ENCODE measurements at places on chromosomes 7 and 10.

- no peak for DNase-seq
- no peak overlapping the region for H3K27ac ChIP-seq
- no peaks in the 10 kb centered on the region for H3K4me1 ChIP-seq
- no peaks in the 10 kb centered on the region for H3K36me3 ChIP-seq
- no peak overlapping the region for H3K4me3 ChIP-seq
- no peaks in the 10 kb centered on the region for H3K27me3 ChIP-seq
Observed at GRCh38 chr7:31602041-31602625, 84.9 kb upstream of the PPP1R17 start.

DNA sequence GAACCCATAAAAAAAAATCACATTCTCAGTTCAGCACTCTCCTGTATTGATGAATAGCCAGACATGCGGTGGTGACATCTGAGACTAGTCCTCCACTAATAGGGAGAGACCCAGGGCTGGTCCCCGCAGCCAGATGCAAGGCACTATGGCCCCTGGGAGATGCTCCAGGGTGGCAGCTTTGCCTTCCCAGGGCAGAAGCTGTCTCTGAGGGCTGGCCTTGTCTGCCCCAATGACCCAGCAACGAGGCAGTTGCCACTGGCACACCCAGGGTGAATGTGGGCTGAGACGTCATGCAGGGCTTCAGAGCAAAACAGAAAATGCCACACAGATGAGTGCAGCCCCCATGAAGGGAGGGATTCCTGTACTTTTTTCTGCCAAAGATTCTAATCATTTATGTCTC is 50.1 kb upstream of the GDF10 start:
- H3K27ac ChIP-seq: no peak overlapping the region
- H3K4me1 ChIP-seq: no peaks in the 10 kb centered on the region
- H3K4me3 ChIP-seq: no peak overlapping the region
- peak; percentile 1 for DNase-seq
- no peaks in the 10 kb centered on the region for H3K36me3 ChIP-seq
- H3K27me3 ChIP-seq: no peaks in the 10 kb centered on the region

DNA sequence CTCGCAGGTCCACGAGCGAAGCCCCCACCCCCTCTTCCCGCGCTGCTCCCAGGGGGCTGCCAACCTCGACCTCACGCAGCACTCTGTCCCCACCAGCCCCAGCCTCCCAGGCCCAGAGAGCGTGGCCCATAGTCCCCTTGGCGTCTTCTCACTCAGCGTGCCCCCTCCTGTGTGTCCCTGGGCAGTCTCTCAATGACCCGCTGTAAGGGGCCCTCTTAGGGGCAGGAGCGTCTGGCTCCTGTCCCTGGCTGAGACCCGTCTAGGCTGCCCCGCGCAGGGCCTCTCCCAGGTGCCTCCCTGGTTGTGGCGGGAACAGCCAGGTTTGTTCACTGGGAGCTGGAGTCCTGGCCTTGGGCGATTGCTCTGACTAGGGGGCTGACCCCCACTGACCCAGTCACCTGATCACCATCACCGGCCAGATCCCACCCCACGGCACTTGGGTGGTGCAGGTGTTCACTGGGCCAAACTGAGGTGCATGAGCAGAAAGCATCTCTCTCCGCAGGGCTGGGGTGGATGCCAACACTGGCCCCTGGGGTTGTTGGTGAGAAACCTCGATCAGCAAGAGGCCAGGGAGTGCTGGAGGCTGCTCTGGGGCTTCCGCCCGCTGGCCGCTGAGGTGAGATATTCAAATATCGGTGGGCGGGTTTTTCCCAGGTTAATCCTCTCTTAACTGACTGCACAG is 12.6 kb upstream of the WDFY4 start:
- H3K27ac ChIP-seq: no peak overlapping the region
- H3K27me3 ChIP-seq: peaks cover 6% of the 10 kb centered on the region
- no peak for DNase-seq
- H3K36me3 ChIP-seq: no peaks in the 10 kb centered on the region
- H3K4me3 ChIP-seq: no peak overlapping the region
- H3K4me1 ChIP-seq: no peaks in the 10 kb centered on the region

DNA sequence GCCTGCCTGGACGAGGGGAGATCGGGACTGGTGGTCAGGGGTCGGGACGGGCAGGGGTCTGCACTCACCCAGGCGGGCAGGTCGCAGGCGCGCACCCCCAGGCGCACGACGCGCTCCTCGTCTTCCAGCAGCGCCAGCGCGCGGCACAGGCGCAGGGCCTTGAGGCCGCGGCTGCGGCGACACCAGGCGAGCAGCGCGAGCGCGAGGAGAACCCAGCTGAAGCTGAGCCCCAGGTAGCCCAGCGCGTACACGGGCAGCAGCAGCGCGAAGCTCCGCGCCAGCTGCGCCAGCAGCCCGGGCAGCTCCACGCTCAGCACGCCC is 328 bp downstream of the ESYT2 start:
- peaks cover 25% of the 10 kb centered on the region for H3K36me3 ChIP-seq
- peaks cover 11% of the 10 kb centered on the region for H3K27me3 ChIP-seq
- peak; percentile 73 for DNase-seq

- H3K27me3 ChIP-seq: peaks cover 5% of the 10 kb centered on the region
- H3K27ac ChIP-seq: no peak overlapping the region
- no peaks in the 10 kb centered on the region for H3K36me3 ChIP-seq
- no peak for DNase-seq
Observed at GRCh38 chr7:136009488-136010079, 32.4 kb upstream of the MTPN start.

DNA sequence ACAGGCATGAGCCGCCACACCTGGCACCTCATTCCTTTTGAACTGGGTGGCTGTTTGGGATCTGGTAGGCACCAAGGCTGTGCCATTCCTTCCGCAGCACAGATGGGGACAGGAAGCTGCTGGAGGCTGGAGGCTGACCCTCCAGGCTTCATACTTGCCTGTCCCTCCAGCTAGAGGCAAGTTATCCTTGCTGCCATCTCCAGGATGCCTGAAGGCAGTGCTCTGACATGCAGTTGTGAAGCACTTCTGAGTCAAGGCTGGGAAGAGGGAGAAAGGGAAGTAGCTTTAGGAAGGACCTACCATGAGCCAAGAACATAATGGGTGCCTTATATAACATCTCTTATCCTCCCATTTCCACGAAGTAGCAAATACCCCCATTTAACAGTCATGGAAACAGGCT is 9.5 kb downstream of the MARVELD1 start:
- no peaks in the 10 kb centered on the region for H3K36me3 ChIP-seq
- H3K4me1 ChIP-seq: peaks cover 3% of the 10 kb centered on the region
- no peak overlapping the region for H3K4me3 ChIP-seq
- no peak overlapping the region for H3K27ac ChIP-seq

DNA sequence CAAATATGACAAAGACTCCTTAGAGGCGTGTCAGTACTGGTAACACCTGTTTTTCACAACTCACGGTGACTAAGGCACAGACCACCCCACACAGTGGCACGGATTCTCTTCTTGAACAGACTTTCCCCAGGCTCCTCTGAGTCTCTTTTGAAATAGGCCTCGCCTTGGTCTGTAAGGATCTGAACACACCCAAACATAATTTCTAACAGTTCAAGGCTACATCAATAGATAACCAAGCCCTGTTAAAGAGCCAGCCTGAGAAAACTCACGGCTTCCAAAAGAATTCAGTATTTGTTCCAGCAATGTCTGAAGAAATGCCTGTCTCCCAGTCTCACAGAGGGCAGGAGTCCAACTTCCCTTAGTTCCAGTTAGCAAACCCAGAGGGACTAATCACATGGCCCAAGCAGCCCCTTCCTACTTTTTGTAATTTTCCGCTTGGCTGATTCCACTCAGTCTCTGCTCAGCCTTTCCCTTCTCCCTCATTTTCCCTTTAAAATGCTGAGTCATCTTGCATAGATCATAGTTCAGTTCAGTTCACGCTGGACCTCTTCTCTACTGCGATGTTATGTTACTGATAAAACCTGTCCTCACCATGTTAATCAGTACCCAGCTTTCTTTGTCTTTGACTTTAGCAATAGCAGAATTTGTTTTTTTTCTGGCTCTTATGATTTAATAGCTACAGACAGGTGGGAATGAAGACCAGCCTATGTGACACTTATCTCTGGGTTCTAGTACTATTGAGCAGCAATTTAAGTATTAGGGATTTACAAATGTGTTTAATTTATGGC is 22.6 kb upstream of the AKR1C3 start:
- H3K4me3 ChIP-seq: no peak overlapping the region
- no peak for DNase-seq
- no peaks in the 10 kb centered on the region for H3K36me3 ChIP-seq
- no peak overlapping the region for H3K27ac ChIP-seq

DNA sequence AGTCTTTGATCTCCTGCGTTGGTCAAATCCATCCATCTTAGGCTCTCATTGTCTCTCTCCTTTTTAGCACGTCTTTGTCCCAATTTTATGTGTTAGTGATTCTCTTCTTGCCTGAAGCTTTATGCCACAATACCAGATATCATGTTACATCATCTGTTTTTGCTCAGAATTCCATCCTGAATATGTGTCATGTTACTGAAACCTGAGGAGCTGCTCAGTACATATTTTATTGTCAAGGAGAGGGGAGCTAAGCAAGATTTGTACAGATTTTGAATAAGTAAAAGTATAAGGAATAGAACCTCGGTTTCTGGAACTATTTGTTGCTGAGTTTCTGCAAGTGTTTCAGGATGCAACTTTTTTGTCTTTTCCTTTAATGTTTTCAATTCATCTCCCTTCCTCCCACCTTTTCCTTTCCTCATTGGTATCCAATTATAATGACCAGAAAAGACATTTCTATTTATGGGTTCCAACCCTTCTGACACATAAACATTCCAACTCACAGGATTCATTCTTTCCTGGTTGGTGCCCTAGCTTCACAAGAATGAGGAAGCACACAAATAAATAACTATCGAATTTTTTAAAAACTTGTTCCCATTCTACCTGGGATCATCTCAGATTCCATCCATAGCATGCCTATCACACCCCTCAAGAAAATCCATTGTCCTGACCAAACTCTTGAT is 291.8 kb downstream of the CRPPA start:
- DNase-seq: no peak
- H3K36me3 ChIP-seq: no peaks in the 10 kb centered on the region
- H3K4me1 ChIP-seq: no peaks in the 10 kb centered on the region
- no peak overlapping the region for H3K27ac ChIP-seq
- H3K4me3 ChIP-seq: no peak overlapping the region

- no peak overlapping the region for H3K4me3 ChIP-seq
- H3K27me3 ChIP-seq: peaks cover 8% of the 10 kb centered on the region
- DNase-seq: no peak
- no peak overlapping the region for H3K27ac ChIP-seq
- no peaks in the 10 kb centered on the region for H3K4me1 ChIP-seq
- no peaks in the 10 kb centered on the region for H3K36me3 ChIP-seq
Observed at GRCh38 chr10:123781324-123781900, 110.2 kb downstream of the CPXM2 start.

DNA sequence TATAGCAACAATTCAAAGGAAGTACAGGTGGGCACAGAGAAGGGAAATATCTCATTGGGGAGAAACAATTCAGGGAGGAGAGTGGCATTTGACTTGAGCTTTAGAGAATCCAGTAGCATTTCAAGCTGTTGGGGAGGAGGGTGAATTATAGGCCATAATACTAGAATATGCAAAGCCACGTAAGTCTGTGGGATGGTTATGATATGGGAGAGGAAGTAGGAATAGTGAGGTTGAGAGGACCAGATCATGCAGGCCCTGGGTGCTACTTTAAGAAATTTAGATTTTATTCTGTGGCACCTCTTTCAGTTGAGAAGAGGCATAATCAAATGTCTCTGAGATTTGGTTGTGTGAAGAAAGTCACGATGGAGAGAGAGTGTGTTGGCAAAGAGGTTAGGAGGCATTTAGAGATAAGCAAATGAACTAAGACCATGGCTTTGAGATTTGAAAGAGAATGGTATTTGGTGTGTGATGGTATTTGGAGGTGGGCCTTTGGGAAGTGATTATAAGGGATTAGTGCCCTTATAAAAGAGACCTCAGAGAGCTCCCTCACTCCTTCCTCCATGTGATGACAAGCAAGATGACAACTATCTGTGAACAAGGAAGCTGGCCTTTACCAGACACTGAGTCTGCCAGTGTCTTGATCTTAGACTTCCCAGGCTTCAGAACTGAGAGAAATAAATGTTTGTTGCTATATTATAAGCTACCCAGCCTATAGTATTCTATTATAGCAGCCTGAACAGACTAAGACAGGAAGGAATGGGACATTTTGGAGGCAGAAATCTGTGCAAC is 15.1 kb downstream of the ADD3 start:
- peaks cover 36% of the 10 kb centered on the region for H3K36me3 ChIP-seq
- no peak overlapping the region for H3K4me3 ChIP-seq
- DNase-seq: no peak
- H3K4me1 ChIP-seq: peaks cover 51% of the 10 kb centered on the region
- H3K27ac ChIP-seq: no peak overlapping the region

Data from activated CD4-positive, alpha-beta memory T cell treated with anti-CD3 and anti-CD28 coated beads, Interleukin-2, amount 10 ng/mL, durations not matched to agents 7 days and 5 days (primary cell).